Prostate gland (tissue), 2 donors: ENCODE measurements at places on chromosomes 16 and 17.

- DNase-seq = no peak
Measured at GRCh38 chr17:30117675-30118081, 1.1 kb downstream of the NSRP1 start.

GRCh38 chr17:37489197-37490001, at the start of gene DUSP14:
Gene DUSP14 (plus strand): TSS chr17:37489891. CDS start chr17:37512273, 22,382 bp downstream.
- DNase-seq = peak; percentile 80

- no peak for DNase-seq
Measured at GRCh38 chr17:36611345-36612072, 10.1 kb downstream of the MRM1 start.

DNA sequence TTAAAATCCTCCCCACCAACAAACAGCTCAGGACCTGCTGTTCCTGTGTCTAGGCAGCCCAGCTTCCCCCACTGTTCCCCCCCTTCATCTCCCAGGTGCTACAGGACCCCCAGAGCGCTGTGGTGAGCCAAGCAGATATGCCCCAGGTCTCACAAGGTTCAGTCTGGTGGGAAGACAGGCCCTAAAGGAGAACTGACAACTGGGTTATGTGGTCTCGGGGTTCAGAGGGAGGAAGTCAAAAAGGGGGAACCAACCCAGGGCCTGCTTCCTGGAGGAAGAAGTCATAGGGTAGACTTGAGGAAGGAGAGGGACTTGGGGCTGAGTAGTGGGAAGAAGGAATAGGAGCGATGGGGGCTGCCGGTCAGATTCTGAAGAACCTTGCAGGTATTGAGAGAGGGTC, 2.6 kb downstream of the RIPOR1 start:
- DNase-seq = no peak

DNA sequence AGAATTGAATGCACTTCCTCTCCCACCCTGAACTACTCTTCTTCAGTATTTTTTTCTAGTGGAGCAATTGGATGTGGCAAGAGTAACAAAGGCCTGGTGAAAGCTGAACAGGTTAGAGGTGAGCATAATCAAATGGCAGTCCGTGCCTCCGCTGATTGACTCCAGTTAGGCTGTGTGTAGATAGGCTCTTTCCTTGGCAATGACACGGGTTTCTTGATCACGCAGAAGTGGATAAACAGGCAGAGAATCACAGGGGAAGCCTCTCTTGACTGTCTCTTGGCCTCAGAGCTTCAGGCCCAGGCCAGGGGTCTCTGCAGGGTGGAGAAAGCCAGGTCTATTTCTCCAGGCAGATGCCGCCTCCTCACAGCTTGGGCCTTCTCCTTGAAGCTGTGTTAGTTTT, 4.2 kb downstream of the CD300LB start:
- DNase-seq = no peak

- DNase-seq = no peak
Measured at GRCh38 chr16:78552106-78552675, 452.7 kb downstream of the WWOX start.

DNA sequence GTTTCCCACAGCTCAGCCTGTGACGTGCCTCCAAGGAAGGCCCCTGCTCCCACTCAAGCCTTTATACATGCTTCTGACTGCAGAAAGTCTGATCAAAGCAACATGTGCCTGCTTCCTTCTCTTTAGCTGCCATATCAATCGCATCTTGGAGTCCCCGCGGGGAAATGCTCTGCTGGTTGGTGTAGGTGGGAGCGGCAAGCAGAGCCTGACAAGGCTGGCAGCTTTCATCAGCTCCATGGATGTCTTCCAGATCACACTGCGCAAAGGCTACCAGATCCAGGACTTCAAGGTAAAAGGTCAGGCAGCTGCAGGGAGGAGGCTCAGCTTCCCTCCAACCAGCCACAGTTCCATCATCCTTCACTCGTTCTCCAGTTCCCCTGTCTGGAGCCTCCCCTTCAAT, 189.7 kb downstream of the ZNF18 start:
- DNase-seq = no peak

DNA sequence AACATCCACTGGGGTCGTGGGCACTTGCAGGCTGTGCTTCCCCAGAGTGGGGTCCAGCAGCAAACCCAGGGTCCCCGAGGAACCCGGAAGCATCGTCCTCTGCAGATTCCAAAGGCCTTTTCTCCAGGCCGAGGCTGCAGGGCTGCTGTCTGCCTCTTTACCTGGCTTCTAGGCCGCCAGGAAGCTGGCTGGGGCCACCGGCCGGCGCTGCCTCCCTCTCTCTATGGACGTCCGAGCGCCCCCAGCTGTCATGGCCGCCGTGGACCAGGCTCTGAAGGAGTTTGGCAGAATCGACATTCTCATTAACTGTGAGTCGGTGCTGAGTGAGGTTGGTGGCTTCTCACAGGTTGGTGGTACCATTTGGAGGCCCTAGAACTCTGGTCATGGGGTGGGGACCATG, 5.6 kb downstream of the DECR2 start:
- no peak for DNase-seq

DNA sequence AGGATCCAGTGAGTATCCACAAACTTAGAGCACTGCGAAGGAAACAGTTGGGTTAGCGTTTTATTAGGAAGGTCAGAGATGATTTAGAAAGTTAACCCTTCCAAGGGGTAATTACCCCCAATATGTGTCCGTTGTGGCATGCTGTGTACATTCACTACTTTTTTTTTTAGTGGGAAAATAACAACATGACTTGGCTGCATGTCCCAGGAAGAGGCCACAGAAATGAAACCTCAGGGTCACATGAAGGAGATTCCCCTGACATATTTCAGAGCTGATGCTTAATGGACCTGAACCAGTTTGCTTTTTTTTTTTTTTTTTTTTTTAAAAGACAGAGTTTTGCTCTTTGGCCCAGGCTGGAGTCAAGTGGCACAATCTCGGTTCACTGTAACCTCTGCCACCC, 167.5 kb downstream of the PRKCA start:
- DNase-seq = no peak

GRCh38 chr17:44045486-44045885, 21.0 kb downstream of the LSM12 start:
- DNase-seq = no peak

DNA sequence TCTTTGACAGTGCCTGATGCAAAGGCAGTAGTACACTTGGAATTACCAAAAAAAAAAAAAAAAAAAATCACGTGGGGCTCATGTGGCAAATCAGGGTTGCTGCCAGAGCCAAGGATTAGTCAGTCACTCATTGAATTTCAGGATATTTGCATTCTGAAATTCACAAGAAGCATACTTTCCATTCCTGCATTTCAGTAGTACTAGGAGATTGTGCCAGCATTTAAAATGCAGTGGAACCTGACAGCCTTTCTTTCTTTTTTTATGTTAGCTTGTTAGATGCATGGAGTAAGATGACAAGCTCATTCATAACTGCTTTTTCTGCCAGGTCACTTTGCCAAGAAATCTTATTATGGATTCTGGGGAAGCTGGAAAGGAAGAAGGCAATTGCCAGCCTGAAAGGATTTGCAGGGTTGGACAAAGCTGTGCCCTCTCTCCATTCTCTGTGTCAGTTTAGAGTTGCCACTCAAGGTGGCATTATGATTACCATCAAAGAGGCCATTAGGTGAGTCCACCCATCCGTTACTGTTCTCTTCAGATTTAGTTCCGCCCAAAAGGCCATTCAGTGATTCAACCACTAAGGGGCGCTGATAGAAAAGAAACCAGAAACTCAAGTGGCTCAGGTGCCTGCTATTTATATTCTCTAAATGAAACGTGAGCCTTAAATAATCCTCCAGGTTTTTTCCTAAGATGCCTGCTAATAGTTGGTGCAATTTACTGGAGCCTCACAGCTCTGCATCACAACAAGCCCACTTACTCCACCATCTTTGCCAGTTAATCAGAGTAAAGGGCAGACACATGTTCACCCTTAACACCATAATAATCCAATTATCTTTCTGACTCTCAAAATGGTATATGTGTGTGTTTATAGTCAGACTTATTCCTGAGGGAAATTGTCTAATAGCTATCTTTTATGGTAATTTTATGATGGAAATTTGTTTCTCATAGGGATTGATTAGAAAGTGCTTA, 59.0 kb downstream of the TANGO6 start:
- DNase-seq = peak; percentile 56

DNA sequence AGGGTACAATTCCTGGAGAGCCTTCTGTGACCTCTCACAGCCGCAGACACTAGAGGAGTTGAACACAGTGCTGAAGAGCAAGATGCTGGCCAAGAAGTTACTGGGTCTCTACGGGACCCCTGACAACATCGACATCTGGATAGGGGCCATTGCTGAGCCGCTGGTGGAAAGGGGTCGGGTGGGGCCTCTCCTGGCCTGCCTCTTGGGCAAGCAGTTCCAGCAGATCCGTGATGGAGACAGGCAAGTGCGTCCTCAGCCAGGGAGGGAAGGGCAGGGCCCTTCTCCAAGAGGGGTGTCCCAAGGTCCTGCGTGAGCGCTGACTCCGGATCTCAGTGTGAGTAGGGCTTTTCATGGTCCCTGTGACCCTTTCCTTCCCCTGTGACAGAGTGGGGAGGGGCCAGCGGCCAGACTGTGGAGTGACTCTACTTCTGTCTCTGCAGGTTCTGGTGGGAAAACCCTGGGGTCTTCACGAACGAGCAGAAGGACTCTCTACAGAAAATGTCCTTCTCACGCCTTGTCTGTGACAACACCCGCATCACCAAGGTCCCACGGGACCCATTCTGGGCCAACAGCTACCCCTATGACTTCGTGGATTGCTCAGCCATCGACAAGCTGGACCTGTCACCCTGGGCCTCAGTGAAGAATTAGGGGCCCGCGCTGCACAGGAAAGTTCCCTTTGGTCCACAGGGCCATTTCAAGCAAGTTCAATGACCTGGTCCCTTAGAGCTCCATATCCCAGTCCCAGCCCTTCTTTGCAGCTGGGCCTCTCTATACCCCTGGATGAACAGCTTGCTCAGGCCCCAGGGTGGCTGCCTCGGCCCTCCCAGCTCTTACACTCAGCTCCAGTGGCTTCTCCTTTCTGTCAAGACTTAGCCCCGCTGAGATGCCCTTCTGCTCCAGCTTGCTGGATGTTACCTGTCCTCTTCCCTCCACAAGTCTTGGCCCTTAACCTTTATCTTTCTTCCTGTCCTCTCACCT, 13.1 kb downstream of the MPO start:
- DNase-seq = no peak

- no peak for DNase-seq
Measured at GRCh38 chr17:70613681-70614080, 444.3 kb downstream of the KCNJ2 start.

GRCh38 chr16:3988011-3988410, 107.5 kb upstream of the CREBBP start:
- no peak for DNase-seq

DNA sequence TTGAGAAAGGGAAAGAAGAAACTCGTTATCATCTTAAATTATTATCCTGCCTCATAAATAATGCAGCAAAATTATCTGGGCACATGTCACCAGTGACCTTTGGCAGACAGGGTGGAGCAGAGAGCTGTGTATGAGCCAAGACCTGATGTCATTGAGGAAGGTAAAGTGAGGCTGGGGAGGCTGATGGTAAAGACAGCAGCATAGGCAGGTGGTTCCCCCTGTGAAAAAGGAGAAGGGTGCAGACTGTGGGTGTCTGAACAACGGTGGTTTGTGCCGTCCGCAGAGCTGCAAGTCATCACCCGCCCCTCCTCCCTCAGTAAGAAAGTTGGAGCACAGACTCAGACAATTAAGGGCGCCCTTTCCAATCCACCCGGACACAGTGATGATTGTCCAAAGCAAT, 30.8 kb upstream of the METTL16 start:
- no peak for DNase-seq

- peak; percentile 13 for DNase-seq
Measured at GRCh38 chr16:68310437-68310773, 341 bp downstream of the SLC7A6OS start.

DNA sequence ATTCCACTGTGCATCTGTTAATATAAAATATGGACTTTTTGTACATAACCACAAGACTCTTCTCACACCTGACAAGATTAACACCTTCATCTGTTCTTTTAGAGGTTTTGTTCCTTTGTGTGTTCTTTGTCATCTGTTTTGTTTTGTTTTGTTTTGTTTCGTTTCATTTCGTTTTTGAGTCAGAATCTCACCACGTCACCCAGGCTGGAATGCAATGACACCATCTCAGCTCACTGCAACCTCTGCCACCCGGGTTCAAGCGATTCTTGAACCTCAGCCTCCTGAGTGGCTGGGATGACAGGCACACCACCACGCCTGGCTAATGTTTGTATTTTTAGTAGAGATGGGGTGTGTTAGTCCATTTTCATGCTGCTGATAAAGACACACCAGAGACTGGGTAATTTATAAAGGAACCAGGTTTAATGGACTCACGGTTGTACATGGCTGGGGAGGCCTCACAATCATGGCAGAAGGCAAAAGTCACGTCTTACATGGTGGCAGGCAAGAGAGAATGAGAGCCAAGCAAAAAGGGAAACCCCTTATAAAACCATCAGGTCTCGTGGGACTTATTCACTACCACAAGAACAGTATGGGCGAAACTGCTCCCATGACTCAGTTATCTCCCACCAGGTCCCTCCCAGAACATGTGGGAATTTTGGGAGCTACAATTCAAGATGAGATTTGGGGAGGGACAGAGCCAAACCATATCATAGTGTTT, 22.3 kb downstream of the C16orf90 start:
- DNase-seq = no peak

DNA sequence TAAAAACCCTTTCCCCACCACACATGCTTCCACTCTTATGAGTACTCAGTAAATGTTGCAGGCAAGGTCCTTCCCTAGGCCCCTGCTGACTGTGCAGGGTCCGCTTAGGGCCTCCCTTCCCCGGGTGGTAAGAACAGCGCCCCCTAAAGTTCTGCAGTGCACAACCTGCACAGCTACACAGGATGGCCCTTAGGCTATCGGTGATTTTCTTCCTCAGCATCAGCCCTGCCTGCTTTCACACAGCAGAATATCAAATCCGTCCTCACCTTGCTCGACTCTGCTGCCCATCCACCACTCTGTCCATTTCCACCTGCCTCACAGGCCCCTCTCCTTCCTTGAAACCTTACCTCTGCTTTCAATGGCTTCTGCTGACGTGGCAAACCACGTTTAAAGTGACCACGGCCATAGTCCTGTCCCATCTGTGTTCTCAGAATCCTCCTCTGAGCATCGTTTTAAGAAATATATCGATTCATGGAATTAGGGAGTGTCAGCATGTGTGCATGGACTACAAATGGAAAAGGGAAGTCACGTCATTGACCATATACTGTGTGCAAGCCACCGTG, 51.4 kb upstream of the TMEM132E start:
- DNase-seq = no peak

- no peak for DNase-seq
Measured at GRCh38 chr17:2034157-2034556, 4.2 kb downstream of the DPH1 start.

DNA sequence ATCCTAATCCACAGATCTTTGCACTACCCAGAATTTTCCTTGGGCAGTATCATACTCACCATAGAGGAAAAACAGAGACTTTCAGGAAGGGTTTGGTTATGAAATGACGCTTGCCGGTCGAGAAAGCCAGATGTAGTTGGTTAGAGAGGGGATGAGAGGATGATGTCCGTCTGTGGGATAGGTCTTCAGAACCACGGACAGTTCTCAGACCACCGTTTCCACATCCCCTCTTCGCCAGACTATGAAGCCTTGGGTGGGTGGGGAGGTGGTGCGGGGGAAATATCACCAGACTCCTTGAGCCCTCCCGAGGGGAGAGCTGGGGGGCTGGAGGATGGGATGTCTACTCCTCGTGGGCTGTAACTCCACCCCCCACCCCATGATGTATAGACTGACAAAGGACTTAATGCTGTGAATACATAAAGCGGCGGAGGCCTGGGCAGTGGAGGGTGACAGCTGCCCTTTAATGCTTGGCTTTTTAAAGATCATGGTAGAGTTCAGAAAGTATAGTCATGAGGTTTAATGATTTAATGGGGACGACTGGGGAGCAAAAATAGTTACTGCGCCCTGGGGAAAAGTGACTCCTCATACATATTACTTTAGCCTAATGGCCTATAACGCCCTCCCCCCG, 96.6 kb downstream of the MRM1 start:
- DNase-seq = no peak
